HL-60 (cell line): ENCODE measurements at places on chromosomes 4 and X.

- DNase-seq = no peak
These were observed 17.3 kb downstream of the SMPX start for GRCh38 chrX:21740329-21741274.

DNA sequence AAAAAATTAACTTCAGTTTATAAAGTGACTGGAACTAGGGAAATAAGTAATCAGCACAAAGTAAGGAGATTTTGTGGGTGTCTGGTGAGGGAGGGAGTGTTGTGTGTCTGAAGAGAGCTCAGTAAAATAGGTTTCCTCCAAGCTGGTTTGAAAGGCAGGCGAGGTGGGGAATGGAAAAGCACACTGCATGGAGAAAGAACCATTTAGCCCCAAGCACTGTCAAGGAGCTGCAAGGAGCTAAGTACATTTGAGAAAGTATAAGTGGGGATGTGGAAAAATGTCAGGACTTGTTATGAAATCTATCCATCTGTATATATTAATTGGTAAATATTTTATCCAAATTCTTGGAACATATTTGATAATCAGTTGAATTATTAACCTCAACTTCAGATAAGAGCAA is 956 bp downstream of the C4orf51 start:
- no peak for DNase-seq

GRCh38 chr4:105599932-105600655 is 47.7 kb downstream of the ARHGEF38 start:
- no peak for DNase-seq

DNA sequence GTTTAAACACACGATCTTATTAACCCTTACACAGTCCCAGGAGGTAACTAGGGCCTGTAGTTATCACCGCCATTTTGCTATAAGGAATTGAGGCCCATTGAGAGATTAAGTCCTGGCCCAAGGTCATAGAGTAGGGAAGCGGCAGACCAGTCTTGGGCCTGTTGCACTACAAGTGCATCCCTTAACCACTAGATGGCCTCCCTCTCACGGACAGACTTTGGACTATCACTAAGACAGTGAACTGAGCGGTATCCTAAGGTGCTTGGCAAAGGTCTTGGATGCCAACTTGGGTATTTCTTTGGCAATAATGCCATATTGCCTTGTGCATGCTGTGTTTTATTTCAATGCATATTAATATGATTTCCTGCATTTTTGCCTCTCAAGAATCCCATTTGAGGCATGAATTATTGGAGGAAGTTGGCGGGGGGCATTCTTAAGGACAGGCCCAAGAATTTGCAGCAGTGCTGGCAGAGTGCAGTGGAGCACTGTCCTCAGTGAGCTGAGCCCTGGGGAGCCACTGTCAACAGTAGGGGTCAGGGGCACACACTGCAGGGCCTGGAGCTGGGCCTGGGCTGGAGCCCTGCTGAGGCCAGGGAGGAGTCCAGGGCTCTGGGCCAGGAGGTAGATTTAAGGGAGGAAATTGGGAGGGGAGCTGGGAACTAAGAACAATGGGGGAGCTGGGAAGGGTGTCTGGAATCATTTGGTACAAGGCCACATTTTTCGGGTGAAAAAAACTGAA is 147.4 kb downstream of the SMIM20 start:
- DNase-seq = peak; percentile 59

- DNase-seq = no peak
These were observed 17.0 kb downstream of the SNCA start for GRCh38 chr4:89820010-89820409.

GRCh38 chrX:26146024-26146423 is 7.9 kb downstream of the MAGEB18 start:
- no peak for DNase-seq
